ENCODE measurements at places on chromosomes 7 and 10.

DNA sequence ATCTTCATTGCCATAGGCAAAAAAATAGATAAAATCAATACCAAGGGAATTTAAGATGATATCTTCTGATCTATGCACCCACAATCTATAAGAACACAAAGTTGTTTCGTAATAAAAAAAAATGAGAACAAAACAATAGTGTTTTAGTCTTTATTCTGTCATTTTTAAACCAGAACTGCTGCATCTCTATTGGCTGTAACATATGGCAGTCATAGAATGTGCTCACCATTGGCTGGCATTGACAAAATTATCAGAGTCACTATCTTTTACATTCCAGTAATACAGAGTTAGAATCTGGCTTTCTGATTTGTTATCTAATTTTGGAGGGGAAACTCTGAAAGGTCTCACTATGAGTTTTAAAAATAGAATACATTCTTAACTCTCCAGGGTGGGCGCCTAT is 138.6 kb upstream of the CCDC6 start:
- no peak for DNase-seq

- no peak for DNase-seq
These were observed 28.6 kb upstream of the SHH start for GRCh38 chr7:155840909-155841308.

- no peak for DNase-seq
These were observed 5.1 kb upstream of the TSPAN12 start for GRCh38 chr7:120862987-120863590.

- no peak for DNase-seq
These were observed 778 bp upstream of the GET4 start for GRCh38 chr7:875476-876076.
